Stimulated activated CD8-positive, alpha-beta memory T cell treated with anti-CD3 and anti-CD28 coated beads, Interleukin-4, amount 100 ng/mL, for 48 hours (primary cell): ENCODE measurements at places on chromosomes 5 and 9.
A peak's percentile ranks its signal among the peaks of the same experiment; 100 is the strongest.

DNA sequence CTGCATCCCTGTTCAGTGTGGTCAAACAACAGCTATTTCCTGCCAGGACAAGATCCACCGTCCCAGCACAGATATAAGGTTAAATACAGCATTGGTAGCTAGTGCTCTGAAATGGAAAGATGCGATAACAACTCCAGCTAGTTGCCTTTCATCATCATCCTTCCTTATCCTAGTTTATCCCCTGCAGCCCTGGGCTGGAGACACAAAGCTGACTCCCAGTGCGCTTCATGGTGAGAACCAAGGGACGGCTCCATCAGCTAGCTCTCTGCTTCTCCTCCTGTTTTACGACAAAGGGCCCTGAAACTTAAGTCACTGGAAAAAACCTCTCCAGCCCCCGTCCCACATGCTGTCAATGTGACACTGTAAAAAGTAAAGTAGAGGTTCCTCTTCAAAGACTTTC is 37.9 kb downstream of the CDC14B start:
- DNase-seq, result no peak

- no peak for DNase-seq
Observed at GRCh38 chr5:94551858-94552257, 66.5 kb downstream of the KIAA0825 start.

DNA sequence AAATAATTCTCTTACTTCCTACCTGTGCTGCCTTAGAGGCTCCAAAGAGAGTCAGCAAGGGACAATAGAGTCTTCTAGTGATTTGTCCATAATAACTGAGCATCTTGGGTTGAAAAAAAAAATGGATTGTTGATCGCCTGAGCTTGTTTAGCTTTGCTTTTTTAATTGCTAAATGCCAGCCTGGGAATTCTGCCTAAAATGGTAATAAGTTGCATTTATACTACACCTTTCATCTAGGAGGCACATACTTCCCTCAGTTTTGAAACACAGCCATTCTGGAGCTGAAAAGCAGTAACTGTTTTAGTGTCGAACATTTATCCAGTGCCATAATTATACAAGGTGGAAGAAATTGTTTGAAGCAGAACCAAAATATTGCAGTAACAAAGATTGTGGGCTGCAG is 421.3 kb downstream of the CAAP1 start:
- DNase-seq, result no peak

- no peak for DNase-seq
Observed at GRCh38 chr5:43702815-43703214, 99.8 kb downstream of the NNT start.

DNA sequence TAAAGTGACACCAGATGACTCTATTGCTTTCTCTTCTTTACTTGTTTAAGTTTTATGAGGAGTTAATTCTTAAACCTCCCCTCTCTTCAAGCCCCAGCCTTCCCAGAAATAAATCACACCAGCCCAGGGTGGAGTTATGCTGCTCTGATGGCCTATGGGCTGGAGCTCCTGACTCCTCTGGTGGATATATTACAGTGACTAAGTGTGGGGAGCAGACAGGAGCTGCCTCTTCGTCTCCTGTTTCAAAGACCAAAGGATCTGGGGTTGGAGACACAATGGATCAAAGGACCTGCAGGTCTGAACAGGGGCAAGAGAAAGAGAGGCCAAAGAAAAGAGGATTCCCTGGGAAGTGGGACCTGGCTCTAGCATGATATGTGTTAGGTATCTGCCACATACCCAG is 312.0 kb upstream of the MSX2 start:
- DNase-seq, result no peak

GRCh38 chr5:26601563-26601962 is 436.8 kb downstream of the CDH9 start:
- DNase-seq, result no peak

- no peak for DNase-seq
Observed at GRCh38 chr9:135135171-135135928, 47.9 kb downstream of the OLFM1 start.

DNA sequence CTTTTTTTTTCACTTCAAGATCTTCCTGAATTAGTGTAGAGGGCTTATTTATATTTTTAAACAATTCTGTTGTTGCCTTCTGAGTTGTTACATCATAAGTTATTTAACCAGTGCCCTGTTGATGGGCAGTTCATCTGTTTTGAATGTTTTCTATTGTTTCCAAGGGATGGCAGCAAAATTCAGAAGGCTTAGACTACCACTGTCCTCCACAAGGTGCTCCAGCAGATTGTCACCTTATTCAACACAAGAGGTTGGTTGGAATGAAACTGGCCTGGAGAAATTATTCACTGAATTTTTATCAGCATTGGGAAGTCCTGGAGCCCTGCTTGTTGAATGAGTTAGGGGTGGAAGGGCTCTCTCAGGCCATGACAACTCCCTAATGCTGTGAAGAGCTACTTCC is 1.3 kb upstream of the KLHL9 start:
- no peak for DNase-seq

GRCh38 chr9:135480071-135480939 is 723 bp downstream of the PPP1R26 start:
- peak; percentile 28 for DNase-seq

DNA sequence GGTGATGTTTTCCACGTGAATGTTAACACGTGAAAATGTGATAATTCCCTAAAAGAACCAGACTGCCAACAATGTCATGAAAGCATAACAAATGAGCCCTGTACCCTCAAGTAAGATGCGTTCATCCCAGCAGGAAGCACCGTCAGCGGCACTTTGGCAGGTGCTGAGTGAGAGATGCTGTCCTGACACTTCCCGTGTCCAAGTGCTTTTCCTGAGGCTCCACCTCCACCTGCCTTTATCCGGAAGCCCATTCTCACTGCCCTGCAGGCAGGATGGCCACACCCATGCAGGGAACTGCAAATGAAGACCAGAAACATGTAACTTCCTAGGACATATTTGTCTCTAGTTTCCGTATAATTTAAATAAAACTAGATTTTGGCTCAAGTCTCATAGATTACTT is 238.0 kb upstream of the IRX2 start:
- DNase-seq, result no peak

DNA sequence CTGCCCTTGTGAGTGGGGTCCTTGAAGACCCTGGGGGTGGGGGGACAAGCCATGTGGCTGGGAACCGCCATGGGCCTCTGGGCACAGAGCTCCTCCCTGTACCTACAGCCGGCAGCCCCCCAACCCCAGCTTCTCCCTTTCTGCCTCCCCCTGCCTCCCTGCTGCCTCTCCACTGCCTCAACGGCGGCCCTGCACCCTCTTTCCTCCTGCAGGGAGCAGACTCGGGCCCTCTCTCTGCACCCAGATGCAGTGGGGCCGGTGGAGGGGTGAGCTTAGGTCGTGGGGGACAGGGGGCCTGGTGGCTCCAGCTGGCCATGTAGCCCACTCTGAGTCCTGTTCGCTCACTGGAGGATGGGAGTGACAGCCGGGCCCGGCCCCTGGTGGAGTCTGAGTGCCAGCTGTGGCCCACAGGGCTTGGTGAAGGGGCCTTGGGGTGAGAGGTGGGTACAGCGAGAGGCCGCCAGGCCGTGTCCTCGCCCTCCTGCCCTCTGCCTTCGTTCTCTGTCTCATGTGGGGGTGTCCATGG is 139.3 kb upstream of the COL5A1 start:
- no peak for DNase-seq

DNA sequence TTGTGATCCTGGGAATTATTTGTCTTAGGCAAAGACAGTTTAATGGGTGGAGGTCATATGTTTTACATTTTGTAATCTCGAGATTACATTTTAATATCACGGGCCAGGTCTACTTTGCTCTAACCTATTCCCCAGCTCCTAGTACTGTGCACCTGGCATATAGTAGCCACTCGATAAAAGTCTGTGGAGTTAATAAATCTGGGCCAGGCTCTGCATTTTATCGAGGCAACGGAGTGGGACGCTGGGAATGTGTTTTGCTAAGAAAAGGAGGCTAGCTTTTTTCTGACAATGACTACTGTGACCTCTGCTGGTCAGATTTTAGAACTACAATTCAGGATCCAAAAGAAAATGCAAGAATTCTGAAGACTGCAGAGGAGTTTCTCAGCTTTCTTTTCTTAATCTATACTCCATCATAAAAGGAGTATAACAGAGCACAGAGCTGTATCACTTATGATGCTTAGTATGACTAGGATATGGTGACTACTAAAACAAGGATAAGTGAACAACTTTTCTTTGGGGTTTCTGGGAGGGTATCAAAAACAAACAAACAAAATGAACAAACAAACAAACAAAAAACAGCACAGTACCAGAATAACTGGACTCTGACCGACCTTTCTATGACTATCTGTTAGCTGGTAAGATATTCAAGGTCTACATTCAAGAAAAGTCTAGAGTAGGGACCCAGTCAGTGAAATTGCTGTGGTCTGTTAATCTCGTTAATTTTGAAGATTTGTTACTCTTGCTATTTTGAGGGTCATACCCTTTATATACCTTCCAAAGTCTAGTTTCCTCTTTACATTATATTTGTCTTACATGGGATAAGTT is 46.1 kb upstream of the CER1 start:
- DNase-seq, result no peak

DNA sequence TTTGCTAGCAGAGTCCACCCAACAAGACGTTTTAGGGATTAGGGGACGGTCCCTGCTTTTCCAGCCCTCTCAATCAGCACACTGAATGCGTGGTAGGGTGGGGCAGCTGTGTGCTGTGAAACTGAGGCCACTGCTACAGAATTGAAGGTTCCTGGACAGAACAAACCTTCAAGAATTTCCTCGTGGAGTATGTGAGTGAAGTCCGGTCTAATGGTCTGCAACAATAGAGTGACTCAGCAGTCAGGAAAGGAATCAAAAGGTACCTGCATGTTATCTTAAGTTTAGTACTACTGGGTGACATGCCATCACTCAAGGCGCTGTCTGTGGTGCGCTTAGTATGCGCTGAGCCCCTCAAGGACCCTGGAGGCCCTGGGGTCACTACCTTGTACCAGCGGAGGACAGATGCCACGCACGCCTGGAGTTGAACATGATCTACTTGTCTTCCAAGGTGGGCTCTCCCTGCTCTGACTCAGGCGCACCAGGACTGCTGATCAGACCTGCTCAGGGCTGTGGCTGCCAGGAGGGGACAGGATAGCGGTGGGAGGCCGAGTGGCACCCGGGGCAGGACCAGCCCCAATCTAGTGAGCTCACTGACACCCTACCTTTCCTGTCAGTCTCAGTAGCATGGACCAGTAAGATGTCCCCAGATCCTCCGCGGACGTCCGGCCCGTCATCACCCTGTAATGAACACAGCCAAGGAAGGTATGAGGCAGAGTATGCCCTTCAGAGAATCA is 50.5 kb downstream of the PRRT1B start:
- DNase-seq, result no peak

DNA sequence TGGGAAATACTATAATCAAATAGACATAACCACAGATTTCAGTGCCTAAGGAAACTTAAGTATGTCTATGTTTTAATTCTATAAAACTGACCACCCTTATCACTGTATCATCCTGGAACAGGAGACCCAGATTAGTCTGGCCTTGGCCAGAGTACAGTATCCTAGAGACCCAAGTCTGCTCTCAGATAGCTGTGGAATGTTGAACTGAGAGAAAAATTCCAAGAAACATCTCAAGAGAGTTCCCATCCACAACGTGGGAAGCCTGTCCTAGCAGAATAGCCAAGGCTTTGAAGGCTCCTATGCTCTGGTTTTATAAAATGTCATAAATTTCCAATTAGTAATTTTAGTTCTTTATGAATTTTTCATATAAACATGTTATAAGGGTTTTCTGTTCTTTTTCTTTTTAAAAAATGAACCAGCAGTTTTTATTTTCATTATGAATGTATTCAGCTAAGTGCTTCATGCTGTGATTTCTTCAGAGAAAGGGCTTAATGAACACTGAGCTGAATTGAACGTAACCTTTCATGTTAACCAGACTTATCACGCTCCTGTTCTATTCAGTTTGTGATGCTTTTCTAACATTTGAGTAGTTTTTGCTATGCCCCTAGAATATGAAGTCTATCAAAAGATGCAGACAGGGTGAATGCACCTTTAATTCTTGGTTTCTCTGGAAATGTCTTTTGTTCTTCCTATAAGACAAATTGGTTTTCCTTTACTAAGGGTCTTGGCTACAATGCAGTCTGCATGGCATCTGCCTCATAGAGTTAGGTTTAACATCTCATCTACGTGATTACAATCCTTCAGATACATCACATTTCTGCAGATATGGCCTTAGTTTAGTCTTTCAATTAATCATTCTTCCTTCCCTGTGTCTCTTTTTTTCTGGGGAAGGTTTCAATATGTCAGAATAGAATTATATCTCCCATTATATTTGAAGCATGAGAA is 230.8 kb downstream of the CYLC2 start:
- no peak for DNase-seq

DNA sequence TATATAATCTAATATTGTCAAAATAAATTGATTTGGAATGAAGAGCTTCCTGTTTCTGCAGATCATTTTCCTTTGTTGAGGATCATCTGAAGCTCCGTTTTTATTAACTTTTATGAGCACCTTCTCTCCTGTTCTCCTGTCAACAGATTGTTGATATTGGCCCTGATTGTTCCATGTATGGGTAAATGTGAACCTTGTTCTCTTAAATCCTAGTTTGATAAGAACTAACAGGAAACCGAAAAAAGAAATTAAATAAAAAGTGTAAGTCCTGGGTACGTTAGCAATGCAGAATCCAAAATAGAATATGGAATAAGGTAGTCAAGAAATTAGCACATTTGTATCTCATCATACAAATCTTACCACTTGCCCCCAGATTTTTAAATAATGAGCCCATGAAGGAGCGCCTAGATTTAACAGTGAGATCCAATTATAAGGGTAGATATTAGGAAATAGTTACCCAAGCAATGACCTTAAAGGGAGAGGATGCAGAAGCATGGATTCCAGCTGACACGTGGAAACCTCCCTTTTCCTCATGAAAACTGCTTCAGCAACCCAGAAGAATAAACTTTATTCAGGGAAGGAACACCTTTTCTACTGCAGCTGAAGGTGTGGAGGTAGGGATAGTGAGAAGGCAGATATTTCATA is 80.8 kb upstream of the PIK3R1 start:
- no peak for DNase-seq

GRCh38 chr5:78805474-78806124 is 157.0 kb upstream of the LHFPL2 start:
- DNase-seq, result no peak

DNA sequence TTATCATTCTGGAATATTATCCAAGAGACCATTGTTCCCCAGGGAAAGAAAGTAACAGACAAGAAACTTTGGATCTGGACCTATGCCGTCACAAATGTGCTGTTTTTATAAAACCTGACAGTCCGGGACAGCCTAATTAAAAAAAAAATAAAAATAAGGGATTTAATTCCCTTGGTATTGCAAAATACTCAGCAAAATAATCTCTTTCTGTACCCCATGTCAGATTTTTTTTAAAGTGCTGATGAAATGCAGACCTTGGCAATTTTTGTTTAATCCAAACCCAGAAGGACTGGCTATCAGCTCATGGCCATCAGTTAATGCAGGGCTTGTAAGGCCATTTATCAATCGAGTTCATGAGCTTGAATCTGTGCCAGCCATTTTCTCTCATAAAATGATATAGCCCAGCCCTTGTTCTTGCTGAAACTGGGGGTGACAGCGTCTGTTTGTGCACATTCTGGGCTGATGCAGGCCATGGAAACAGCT is 162.7 kb upstream of the S1PR3 start:
- no peak for DNase-seq

- no peak for DNase-seq
Observed at GRCh38 chr5:157370967-157371366, 89.0 kb upstream of the NIPAL4 start.
